NCI-H2171 treated with DMSO at 0.1 percent for 48 hours (cell line): ENCODE measurements at places on chromosomes 2 and 18.
A peak's percentile ranks its signal among the peaks of the same experiment; 100 is the strongest.

- DNase-seq: no peak
Measured at GRCh38 chr2:164710837-164711765, 89.8 kb upstream of the GRB14 start.

DNA sequence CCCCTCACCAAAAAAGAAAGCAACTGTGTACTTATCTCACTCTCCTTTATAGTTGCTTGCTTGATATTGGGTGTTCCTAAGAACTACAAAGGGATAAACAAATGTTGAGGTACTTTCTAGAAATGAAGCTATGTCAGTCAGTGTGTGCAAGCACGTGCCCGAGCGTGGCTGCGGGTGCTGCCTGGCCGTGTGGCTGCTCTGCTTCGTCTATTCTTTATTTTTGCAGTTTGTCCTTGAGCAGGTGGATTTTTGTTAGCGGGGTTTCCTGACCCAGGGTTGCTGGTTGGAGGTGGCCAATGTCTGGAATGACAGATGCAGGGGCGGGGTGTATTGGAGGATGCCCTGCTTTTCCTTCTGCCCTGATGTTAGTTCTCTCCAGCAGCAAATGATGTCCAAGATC lies 62.6 kb downstream of the ACOXL start:
- DNase-seq: no peak

- no peak for DNase-seq
Measured at GRCh38 chr18:13353084-13353823, 134.7 kb downstream of the LDLRAD4 start.

DNA sequence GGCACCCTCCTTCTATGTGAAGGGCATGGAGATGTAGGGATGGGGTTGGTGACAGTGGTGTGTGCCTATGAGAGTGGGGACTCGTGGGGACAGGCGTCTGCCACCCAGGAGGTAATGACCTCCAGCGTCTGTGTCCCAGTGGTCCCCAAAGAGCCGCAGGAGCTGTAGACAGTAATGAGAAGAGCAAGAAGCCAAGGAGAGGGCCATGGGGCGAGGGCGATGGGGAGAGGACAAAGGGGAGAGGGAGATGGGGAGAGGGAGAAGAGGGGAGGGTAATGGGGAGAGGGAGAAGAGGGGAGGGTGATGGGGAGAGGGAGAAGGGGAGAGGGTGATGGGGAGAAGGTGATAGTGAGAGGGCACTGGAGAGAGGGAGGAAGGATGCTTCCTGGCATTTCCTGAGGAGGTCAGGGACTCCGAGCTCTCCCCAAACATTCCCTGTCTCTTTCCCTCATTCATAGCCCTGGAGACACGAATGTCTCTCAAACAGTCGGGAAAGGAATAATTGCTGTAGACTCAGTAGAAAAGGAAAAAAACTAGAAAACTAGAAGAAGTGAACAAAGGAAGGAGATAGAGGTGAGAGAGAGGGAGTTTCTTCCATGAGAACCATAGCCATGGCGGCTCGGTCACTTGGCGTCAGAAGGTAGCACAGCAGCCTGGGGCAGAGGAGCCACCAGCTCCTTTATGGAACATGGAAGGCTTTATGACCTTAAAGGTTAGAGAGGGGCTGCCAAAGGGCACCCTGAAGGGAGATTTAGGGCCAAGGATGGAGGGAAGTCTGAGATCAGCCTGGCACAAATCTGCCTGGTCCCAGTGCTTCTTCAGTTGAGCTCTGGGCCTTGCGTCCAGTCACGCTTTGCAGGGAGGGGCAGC lies 39.5 kb downstream of the PSD4 start:
- no peak for DNase-seq

DNA sequence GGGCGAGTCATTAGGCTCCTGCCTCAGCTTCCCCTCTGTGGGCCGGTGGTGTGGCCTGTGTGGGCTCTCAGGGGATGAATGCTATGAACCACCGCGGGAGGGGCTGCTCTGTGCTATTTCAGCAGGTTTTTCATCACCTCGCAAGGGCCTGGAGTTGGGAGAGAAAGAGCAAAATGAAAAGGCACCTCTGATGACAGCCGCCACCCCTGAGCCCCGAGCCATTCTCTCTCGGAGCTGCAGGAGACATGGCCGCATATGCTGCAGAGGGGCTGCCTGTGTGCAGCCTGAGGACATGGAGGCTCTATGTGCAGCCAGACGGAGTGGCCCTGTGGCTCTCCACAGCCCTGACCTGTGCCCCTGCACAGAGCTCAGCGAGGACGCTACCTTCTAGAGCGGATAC lies 96.2 kb upstream of the CTDP1 start:
- no peak for DNase-seq

GRCh38 chr2:6290217-6291015 lies 575.3 kb downstream of the CMPK2 start:
- peak; percentile 55 for DNase-seq

- DNase-seq: no peak
Measured at GRCh38 chr2:162114271-162114670, 37.8 kb downstream of the GCG start.

DNA sequence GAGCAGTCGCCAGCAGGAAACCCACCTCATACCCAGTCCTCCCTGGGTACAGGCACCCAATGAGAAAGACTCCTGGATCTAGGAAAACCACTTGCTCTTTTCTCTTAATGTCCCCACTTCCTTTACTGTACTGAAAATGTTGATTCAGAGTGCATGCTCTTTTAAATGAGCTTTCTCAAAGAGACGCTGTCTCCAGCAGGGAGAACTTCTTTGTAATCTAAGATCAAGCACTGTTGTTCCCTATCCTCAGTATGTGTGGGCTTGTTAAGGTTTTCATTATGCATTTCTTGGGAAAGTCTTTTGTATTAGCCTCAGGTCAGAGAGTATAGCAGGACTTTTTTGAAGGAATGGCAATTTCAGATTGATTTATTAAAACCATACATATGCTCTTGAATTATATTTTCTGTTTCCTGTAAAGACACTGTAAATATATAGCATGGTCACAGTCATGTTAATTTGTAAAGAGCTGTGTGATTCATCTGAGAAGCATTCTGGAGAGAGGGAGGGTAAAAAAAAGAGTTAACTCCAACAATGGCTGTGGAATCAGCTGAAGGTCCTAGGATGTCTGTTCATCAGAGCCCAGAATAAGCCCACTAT lies 178.1 kb downstream of the MGAT5 start:
- no peak for DNase-seq

DNA sequence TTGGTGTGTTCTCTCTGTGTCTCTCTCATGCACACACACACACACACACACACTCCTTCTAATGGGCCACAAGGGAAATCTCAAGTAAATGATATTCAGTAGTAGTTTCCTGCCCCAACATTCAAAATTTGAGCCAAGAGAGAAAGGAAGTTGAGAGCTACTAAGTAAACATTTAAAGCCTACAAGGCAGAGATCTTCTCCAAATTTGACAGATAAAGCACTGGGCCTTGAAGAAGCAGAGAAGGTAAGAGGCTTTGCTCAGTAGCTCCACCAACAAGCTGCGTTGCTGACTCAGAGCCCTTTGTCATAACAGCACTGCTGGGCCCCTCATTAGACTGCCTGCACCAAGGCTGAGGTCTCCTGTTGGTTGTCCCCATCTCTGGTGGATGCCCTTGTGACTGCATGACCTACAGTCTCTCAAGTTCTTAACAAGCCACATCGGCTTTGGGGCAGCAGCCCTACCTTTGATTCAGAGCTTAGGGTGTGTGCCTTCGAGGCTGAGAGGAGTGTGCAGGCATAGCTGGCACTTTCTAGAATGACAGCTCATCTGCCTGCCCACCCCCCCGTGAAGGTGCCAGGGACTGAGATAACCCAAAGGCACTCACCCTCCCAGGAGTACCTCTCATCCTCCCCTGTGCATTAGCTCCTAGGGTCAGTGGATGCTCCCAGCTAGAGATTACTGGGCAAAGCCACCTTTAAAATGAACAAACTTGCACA lies 32.3 kb upstream of the NEB start:
- DNase-seq: no peak

DNA sequence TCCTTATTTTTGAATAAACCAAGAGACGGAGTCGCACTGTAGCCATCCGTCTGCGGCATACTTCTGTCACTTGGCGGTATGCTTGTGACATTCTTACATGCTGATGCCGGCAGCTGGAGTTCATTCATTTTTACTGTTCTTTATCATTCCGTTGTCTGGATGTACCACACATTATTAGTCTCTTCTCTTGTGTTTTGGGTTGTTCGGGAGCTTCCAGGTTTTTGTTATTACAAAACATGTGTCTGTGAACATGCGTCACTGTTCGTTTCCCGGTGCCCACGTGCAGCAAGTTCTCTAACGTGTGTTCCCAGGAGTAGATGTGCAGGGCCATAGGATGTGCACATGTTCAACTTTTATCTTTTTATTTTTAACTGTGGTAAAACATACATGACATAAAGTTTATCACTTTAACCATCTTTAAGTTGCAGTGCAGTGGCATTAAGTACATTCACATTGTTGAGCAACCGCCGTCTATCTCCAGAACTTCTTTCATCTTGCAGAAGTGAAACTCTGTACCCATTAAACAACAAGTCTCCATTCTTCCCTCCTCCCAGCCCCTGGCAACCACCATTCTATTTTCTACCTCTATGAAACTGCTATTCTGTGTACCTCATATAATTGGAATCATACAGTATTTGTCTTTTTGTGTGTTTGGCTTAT lies 40.1 kb downstream of the MTCL1 start:
- DNase-seq: no peak

DNA sequence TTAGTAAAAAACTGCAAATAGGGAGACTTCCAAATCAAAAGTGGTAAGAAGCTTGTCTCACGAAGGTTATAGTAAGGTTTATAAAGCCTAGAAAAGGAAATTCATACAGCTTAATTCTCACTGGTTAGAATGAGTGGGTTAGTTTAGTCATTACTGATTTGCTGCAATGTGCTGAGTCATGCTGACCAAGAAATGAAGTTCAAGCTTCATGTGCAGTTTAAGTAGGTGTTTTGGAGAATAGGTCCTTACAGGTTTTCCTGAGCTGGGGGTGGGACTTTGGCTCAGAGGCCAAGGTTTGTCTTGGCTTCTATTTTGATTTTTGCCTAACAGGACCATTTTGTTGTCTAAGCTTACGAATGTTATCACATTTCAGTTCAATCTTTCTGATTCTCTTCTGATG lies 15.1 kb downstream of the CLIP4 start:
- peak; percentile 57 for DNase-seq

DNA sequence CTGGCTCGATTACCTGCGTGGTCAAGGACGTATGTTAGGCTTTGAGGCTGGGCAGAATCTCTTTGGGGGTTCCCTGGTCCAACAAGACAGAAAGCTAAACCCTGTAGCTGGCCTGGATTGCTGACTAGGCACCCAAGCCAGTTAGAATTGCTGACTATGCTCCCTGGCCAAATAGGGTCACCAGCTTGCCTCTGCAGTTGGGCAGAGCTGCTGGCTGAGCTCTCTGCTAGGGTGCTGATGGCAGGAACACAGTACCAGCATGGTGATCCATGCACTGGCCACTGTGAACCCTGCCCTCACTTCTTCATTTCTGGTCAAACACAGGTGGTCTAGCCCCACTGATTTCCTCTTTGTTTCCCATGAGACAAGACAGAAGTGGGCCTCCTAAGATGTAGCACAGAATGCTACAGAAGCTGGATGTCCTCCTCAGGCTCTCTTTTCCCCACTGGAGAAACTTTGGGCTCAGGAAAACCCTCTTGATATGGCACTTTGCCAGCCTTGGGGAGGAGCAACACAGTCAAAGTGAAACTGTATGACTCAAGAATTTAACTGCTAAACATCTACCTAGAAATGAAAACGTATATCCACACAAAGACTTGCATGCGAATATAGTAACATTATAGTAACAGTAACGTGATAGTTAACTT lies 20.8 kb downstream of the SP140L start:
- no peak for DNase-seq

DNA sequence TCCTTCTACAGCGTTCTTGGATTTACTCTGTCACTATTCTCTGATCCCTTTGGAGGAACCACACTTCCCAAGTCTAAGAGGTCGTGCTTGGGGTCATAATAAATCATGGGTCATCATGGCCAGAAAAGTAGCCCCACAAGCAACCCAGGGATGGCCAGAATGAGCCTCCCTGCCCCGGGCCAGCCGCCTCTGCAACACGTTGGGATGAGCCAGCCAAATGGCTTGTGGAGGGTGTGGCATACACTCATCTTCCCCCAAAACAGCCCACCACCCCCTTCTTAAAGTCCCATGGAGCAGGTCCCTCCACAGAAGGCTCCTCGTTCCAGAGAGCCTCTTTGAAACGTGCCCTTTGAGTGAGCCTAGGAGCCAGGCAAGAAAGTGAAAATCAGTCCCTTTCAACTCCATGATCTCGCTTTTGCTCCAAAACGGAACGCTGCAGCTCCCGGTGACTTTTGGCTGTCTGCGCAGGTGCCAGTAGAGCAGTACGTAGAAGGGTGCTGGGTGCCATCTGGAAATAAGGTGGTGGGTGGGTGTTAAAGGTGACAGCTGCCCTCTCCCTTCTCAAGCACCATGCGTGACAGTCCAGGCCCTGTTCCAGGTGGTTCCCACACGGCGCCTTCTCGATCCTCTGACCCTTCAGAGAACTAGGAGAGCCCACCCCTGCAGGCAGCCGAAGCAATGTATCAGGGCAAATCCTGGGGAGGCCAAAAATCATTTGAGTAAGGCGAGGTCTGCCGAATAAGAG lies 48.5 kb upstream of the FOSL2 start:
- no peak for DNase-seq

DNA sequence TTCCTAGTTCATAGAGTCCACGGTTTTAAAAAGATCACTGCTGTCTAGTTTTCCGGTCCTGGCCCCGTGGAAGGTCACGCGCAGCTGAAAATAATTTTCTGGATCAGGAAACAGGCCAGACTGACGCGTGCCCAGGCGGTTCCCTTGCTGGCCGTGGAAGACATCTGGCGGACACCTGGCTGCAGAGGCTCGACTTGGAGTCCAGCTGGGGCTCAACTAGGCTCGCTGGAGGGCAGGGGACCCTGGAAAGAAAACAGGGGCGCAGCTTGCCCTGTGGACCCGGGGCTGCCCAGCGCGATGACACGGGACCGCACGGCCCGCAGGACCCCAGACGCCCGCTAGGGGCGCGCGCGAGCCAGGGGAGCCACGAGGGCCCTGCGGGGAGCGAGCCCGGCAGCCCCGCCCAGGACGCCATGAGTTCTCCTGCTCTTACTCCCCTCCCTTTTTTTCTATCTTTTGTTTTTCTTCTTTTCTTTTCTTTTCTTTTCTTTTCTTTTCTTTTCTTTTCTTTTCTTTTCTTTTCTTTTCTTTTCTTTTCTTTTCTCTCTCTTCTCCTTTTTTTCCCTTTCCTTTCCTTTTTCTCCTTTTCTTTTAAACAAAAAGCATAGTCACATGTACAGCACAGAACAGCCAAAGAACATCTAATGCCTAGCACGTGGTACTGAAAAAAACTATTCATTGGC lies 43.2 kb upstream of the UBE2F start:
- DNase-seq: peak; percentile 64

- no peak for DNase-seq
Measured at GRCh38 chr2:18611184-18611583, 21.8 kb upstream of the NT5C1B start.

- no peak for DNase-seq
Measured at GRCh38 chr2:216043949-216044348, 30.6 kb upstream of the MREG start.

DNA sequence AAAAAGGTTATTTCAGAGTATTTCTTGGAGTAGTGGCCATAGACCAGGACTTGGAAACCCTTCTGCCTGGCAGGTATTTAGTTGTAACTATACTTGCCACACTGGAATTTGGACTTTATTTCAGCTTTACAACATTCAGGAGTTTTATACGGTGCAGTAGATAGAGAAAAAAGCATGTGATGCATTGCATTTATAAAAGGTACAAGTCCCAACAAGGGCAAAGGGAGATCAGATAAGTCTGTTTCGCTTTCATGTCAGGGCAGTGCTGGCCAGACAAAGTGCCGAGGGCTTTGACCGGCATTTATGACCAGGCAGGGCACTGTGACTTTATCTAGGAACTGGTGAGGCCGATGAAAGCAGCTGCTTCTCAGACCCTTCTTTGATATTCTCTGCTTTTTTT lies 145.4 kb downstream of the RTN4 start:
- DNase-seq: no peak

GRCh38 chr2:73238976-73239375 lies 4.9 kb downstream of the CCT7 start:
- no peak for DNase-seq
